ENCODE measurements at places on chromosomes 6 and 20.

- DNase-seq = no peak
These were observed 34.3 kb downstream of the C6orf89 start for GRCh38 chr6:36920049-36920448.

DNA sequence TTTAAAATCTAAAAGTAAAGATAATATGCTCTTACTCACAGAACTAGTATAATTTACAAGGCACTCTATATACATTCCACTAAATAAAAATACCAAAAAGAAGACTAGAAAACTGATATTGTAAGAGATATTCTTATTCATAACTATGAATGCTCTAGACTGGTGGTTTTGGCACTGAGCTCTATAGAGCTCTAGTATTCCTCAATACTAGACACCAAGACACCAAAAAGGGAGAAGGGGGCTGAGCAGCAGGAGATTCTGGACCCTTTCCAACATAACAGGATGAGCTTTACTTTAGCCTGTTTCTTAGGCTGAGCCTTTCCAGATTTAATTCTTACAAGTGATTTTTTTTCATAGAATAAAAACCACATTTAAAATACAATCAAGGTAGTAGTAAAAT is 173.6 kb downstream of the COL21A1 start:
- DNase-seq = no peak

- no peak for DNase-seq
These were observed 226.9 kb downstream of the CD83 start for GRCh38 chr6:14344486-14344885.

GRCh38 chr6:6556738-6557503 is 31.6 kb upstream of the LY86 start:
- peak; percentile 30 for DNase-seq

DNA sequence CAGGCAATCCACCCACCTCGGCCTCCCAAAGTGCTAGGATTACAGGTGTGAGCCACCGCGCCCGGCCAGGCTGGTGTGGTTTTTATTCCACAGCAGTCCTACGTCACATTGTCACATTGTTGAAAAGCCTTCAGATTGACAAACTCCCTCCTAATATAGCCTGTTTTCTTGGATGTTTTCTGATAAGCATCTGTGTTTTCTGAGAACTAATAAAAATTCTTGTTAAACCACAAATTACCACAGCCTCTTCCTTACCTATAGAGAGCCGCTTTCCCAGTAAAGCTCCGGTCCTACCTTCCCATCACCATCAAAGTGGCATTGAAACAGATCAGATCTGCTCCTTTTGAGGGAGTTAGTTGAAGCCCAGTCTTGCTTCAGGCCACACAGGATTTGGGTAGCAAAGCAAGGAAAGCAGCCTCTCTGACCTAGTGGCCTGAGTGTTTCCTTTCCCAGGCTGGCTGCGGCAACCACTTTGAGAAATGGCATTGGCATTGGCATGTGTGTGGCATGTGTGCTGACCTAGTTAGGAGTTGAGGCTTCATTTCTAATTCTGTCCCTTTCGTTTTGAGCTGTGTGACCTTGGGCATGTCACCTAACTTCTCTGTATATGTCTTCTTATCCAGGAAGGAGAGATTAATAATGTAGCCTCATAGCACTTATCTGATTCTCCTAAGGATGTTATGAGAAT is 1.7 kb upstream of the PKIG start:
- DNase-seq = no peak

DNA sequence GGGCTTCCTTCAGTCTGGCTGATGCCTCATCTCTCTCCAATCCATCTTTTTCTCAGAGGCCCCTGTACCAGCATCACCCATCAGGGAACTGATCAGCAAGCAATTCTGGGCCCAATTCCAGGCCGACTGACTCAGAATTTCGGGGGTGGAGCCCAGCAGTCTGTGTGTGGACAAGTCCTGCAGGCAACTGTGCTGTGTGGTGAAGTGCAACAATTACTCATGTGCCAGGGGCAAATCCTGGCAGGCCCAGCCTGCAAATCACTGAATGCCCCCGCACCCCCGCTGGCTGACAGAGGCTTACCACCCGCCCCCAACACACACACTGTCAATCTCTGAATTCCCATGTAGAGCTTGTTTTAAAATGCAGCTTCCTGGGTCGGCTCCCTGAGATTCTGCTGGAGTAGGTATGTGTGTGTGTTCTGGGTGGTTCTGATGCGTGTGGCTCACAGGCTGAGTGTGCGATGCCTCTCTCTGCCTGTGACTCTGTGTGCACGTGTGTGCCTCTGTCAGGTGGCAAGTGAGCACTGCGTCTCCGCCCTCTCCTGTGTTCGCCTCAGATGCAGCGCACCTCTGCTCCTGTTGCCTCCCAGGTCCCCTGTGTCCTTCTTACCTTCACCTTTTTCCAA is 45.4 kb downstream of the SSR1 start:
- no peak for DNase-seq

- no peak for DNase-seq
These were observed 88.2 kb upstream of the FAM83B start for GRCh38 chr6:54758340-54758739.

DNA sequence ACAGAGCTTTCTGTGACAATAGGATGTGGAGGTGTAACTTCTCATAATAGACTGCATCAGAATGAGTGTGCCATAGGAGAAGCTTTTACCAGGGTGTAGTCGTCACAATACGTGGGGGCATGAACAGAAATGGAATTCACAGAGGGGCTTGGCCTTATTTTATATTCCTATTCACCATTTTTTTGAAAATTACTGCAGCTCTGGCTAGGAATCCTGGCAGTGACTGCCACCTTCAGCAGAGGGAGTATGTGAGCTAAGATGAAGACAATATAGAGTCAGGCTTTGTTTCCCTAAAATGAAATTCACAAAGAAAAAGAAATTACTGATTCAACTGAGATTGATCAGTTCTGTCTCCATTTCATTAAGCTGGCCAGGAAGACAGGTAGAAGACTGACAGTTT is 13.9 kb downstream of the TOMM6 start:
- DNase-seq = no peak

GRCh38 chr6:39806278-39806677 is 14.1 kb downstream of the DAAM2 start:
- DNase-seq = no peak

- no peak for DNase-seq
These were observed 7.9 kb upstream of the SDCBP2 start for GRCh38 chr20:1336699-1337367.

GRCh38 chr20:59787538-59787890 is 145.9 kb downstream of the SYCP2 start:
- DNase-seq = no peak

GRCh38 chr6:160426136-160426535 is 78.0 kb downstream of the SLC22A3 start:
- DNase-seq = no peak

DNA sequence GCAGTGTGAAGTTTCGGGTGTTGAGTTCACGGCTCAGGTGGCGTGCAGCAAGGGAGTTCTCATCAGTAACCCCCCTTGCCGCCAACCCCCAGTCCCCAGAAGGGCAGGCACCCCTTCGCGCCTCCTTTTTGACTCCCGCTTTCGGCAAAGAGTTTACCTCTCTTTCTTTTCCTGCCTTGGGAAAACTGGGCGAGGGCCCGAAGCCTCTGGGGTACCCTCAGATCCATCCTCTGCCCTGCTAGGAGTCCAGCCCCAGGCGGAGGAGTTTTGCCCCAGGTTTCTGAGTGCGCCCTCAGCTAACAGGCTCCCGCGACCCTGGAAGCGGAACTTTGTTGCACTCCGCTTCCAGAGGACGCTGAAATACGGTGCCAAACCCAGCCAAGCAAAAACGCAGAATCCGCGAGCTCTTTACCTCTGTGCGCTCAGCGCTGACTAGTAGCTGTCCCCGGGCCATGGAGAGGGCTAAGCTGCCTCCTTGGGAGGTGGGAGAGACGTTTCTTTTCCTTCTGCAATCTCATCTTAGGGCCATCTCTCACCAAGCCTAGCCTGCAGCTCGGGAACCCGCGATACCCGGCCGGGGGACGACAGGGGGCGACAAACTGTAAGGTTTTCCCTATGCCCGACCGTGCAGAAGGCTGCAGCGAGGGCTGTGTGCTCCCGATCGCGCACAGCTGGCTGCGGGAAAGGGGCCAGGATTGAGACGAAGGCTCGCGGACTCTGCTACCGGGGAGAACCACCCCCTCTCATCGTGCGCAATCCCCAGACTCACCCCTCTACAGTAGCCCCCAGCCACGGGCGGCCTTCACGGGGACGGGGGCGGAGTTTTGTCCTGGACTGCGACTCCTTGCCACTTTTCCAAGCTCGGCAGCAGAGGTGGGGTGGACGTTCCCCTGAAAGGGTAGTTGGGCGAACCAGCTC is 2.7 kb upstream of the PAX1 start:
- peak; percentile 20 for DNase-seq

GRCh38 chr6:19721766-19722377 is 115.3 kb upstream of the ID4 start:
- no peak for DNase-seq

- no peak for DNase-seq
These were observed 2.4 kb downstream of the HM13 start for GRCh38 chr20:31516651-31517050.
